Activated T-helper 1 cell treated with anti-CD3 and anti-CD28 coated beads, Interleukin-12 subunit alpha, Interleukin-12 subunit beta, Interleukin-2, Interleukin-4 antibody, amounts not matched to agents 30 ng/mL and 10 ng/mL and 1 ng/mL, durations not matched to agents 14 hours and 24 hours and 36 hours (primary cell): ENCODE measurements at places on chromosomes 12 and 14.
A peak's percentile ranks its signal among the peaks of the same experiment; 100 is the strongest.

DNA sequence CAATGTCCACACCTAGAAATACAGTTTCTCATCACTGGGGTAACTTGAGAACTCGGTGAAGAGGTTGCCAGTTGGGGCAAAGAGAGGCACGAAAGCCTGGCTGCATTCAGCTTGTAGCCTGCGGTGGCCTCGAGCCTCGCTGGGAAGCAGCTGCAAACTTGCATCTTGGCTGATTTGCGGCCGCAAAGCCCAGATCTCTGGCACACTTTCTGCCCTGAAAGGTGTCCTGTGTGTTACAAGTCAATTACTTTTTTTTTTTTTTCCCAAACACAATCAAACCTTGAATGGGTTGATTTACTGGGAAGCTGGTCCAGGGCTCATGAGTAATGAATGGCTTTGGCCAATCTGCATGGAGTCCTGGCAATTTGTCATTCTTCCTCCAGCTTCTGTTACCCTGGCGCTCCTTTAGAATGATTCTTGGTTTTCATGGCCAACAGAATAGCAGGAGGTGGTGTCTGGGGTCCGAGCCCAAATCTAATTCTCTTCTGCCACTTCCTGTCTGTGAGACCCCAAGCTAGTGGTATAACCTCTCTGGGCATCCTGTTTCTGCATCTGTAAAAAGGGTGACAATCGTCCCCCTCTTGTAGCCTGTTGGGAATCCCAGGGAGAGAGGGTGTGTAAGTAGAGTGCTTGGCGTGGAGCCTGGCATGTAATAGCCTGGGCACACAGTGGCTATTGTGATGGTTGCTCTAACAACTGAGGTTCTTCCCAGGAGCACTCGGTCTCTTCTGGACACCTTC, 6.7 kb downstream of the BCL7A start:
- H3K27ac ChIP-seq: no peak overlapping the region
- peaks cover 2% of the 10 kb centered on the region for H3K4me1 ChIP-seq
- H3K36me3 ChIP-seq: peaks cover under 1% of the 10 kb centered on the region
- peaks cover 1% of the 10 kb centered on the region for H3K27me3 ChIP-seq
- DNase-seq: no peak

GRCh38 chr12:69354556-69355187, 4.9 kb upstream of the YEATS4 start:
- H3K27ac ChIP-seq: peak overlapping the region; percentile 18
- no peaks in the 10 kb centered on the region for H3K36me3 ChIP-seq
- peaks cover 19% of the 10 kb centered on the region for H3K4me1 ChIP-seq
- H3K27me3 ChIP-seq: peaks cover 16% of the 10 kb centered on the region
- no peak for DNase-seq
- no peak overlapping the region for H3K4me3 ChIP-seq

DNA sequence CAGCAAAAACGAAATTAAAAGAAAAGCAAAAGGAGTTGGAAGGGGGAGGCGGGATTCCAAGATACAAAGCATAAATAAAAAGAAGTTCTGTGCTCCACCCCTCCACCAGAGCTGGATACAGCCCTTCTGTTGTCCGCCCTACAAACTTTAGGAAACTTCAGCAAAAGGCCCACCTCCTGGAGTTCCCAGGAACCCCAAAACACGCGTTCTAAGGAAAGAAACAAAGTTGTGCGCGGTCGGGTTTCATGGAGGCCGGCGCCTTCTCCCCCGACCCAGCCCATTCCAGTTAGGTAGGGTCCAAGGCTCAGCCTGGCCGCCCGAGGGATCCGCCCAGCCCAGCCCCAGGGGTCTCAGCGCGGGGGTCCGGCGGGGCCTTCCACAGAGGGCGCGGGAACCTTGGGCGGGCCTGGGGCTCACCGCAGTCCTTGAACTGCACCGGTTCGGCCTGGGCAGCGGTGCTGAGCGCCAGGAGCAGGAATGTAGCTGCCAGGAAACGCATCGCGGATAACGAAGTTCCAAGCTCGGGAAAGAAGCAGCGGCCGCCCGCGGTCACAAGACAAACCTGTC, at the start of gene NPC2:
Gene NPC2, minus strand, starts transcription at position 530 of the 567 bp plus-strand sequence. Its CDS starts 31 bp downstream, at position 499.
- peak within 1 kb of the TSS; percentile 87 for H3K27ac ChIP-seq
- no peak within 1 kb of the TSS for H3K4me3 ChIP-seq
- peaks cover 24% of the 10 kb centered on the region for H3K4me1 ChIP-seq
- H3K27me3 ChIP-seq: no peaks in the 10 kb centered on the region
- no peak for DNase-seq

DNA sequence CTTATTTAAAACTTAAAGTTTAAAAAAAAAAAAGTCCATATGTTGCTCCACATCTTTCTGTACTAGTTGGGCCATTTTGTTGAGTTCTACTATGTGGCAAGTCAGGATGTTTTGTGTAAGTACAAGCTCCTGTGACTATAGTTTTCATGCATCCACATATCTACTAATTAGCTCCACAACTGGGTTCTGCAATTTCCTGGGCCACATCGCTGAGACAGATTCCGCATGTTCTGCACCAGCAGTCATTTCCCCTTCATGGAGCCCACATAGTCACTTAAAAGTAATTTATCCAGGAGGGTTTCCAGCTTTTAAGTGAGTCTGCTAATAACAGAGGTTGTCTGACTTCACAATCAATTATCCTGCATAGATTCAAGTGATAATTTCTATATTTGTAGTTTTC, 461.4 kb downstream of the ZFP36L1 start:
- H3K27ac ChIP-seq: no peak overlapping the region
- no peak overlapping the region for H3K4me3 ChIP-seq
- H3K4me1 ChIP-seq: no peaks in the 10 kb centered on the region
- no peaks in the 10 kb centered on the region for H3K36me3 ChIP-seq
- no peaks in the 10 kb centered on the region for H3K27me3 ChIP-seq

GRCh38 chr14:38762845-38763244, 340.2 kb downstream of the SEC23A start:
- no peak overlapping the region for H3K4me3 ChIP-seq
- H3K4me1 ChIP-seq: no peaks in the 10 kb centered on the region
- DNase-seq: no peak
- H3K27me3 ChIP-seq: no peaks in the 10 kb centered on the region
- H3K27ac ChIP-seq: no peak overlapping the region
- no peaks in the 10 kb centered on the region for H3K36me3 ChIP-seq

- H3K36me3 ChIP-seq: peaks cover 2% of the 10 kb centered on the region
- no peaks in the 10 kb centered on the region for H3K27me3 ChIP-seq
- no peak overlapping the region for H3K4me3 ChIP-seq
- H3K4me1 ChIP-seq: peaks cover 40% of the 10 kb centered on the region
Observed at GRCh38 chr12:123101526-123101925, 49.4 kb downstream of the PITPNM2 start.

- peak overlapping the region; percentile 90 for H3K4me3 ChIP-seq
- DNase-seq: peak; percentile 75
- peak overlapping the region; percentile 84 for H3K27ac ChIP-seq
- peaks cover 46% of the 10 kb centered on the region for H3K4me1 ChIP-seq
Observed at GRCh38 chr14:102314242-102315011, 5.1 kb upstream of the ZNF839 start.

DNA sequence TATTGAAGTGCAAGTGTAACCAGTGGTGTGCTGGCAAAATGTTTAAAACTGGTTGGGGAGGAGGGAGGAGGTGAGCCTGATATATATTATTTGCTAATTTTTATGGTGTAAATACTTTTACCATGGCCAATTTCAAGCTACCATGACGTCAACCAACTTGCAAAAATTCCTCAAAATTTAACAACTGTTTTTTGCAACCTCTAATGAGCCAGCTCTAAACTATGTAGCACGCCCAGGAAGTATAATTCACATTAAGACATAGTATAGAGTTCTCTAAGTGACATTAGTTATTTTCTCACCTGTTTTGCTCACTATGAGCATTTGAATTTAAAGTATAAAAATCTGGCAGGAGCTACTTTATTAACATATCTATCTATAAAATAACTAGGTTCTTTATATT, 41.4 kb downstream of the ATL1 start:
- H3K36me3 ChIP-seq: no peaks in the 10 kb centered on the region
- H3K27me3 ChIP-seq: peaks cover 5% of the 10 kb centered on the region
- no peak overlapping the region for H3K27ac ChIP-seq
- no peak overlapping the region for H3K4me3 ChIP-seq
- H3K4me1 ChIP-seq: no peaks in the 10 kb centered on the region

- H3K27me3 ChIP-seq: no peaks in the 10 kb centered on the region
- DNase-seq: no peak
- peaks cover 69% of the 10 kb centered on the region for H3K4me1 ChIP-seq
- H3K36me3 ChIP-seq: peaks cover 12% of the 10 kb centered on the region
Observed at GRCh38 chr12:26940516-26941214, 2.4 kb downstream of the FGFR1OP2 start.

DNA sequence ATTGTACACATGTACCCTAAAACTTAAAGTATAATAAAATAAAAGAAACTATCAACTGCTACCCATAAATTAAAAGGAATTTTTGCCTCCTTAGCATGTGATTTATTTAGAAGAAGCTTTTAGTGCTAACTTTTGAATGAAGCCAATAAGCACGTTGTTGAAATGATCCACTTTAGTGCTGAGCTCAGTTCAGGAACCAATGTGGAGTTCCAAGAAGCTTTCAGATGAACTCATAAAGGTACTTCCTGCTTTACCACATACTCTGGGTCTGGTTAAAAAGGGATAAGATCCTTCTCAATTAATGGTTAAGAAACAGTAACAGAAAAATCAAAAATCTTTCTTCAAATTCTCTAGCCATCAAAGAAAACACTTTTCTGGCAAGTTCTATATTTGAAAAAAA, 39.4 kb downstream of the TMTC1 start:
- no peaks in the 10 kb centered on the region for H3K4me1 ChIP-seq
- peaks cover 2% of the 10 kb centered on the region for H3K27me3 ChIP-seq
- no peak for DNase-seq
- no peaks in the 10 kb centered on the region for H3K36me3 ChIP-seq

GRCh38 chr14:104085032-104085888, at the start of gene ASPG:
Gene ASPG (plus strand): TSS chr14:104085700. CDS start chr14:104085771, 71 bp downstream.
- no peaks in the 10 kb centered on the region for H3K4me1 ChIP-seq
- H3K27ac ChIP-seq: no peak within 1 kb of the TSS

GRCh38 chr12:19034937-19035336, 94.6 kb upstream of the PLEKHA5 start:
- no peak overlapping the region for H3K27ac ChIP-seq
- no peak overlapping the region for H3K4me3 ChIP-seq
- no peak for DNase-seq
- no peaks in the 10 kb centered on the region for H3K4me1 ChIP-seq
- H3K27me3 ChIP-seq: no peaks in the 10 kb centered on the region

DNA sequence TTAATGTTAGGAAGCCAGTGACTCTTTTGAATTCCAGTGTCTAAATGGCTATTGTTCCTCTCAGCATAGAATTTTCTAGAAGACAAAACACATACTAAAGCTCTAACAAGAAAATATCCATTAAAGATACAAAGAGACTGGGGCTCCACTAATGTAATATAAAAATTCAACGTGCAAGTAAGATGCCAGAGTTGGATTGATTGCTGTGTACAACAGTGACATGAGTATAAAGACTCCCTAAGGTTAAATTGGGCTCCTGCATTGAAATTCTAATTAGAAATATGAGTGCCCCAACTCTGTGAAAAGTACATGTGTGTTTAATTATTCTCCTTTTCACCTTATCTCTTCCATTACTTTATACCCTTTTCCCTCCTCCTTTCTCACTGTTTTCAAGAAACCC, 253.6 kb upstream of the G2E3 start:
- H3K27ac ChIP-seq: no peak overlapping the region
- H3K4me3 ChIP-seq: no peak overlapping the region
- DNase-seq: no peak

GRCh38 chr14:100587763-100588411, 670 bp upstream of the BEGAIN start:
- peak overlapping the region; percentile 66 for H3K4me3 ChIP-seq
- peaks cover 23% of the 10 kb centered on the region for H3K27me3 ChIP-seq
- no peak for DNase-seq
- H3K27ac ChIP-seq: no peak overlapping the region

- peaks cover 3% of the 10 kb centered on the region for H3K27me3 ChIP-seq
- H3K27ac ChIP-seq: no peak overlapping the region
- no peak for DNase-seq
- H3K36me3 ChIP-seq: no peaks in the 10 kb centered on the region
- H3K4me1 ChIP-seq: no peaks in the 10 kb centered on the region
Observed at GRCh38 chr12:59432057-59432456, 163.8 kb upstream of the SLC16A7 start.

DNA sequence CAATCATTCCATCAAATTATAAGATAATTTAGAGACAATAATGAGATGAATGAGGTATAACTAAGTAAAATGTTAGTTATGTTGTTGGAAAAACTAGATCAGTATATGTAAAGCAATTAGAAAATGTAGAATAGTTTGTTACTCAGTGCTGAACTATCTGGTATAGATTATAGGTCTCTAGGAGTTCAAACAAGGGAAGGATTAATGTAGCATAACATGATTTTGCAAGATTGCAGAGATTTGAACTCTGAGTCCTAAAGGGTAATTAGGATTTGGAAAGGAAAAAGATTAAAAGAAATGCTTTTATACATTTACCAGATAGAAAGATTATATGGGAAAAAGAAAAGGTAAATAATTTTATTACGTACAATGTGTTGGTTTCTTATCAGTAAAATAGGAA, 246.3 kb downstream of the KCNC2 start:
- no peak for DNase-seq
- H3K27me3 ChIP-seq: no peaks in the 10 kb centered on the region
- no peak overlapping the region for H3K27ac ChIP-seq
- no peaks in the 10 kb centered on the region for H3K4me1 ChIP-seq
- H3K4me3 ChIP-seq: no peak overlapping the region

DNA sequence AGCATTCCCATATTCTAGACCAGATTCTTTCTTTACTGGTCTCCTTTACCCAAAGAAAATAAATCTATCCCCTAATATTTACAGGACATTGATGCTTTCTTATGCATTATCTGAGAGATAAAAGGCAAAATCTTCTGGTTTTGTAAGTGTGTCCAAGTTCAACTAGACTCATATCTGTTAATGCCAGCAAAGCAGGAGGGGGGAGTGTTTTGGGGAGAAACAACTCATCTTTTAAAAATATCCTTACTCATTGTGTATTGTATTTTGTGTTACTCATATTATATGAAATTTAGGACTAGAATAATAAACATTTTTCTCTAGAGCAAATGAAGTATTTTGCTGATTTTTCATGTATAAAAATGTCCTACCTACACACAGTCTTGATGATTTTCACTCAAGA, 54.8 kb downstream of the SAMD4A start:
- peaks cover 3% of the 10 kb centered on the region for H3K27me3 ChIP-seq
- peaks cover 12% of the 10 kb centered on the region for H3K4me1 ChIP-seq
- no peak for DNase-seq
- no peak overlapping the region for H3K4me3 ChIP-seq

DNA sequence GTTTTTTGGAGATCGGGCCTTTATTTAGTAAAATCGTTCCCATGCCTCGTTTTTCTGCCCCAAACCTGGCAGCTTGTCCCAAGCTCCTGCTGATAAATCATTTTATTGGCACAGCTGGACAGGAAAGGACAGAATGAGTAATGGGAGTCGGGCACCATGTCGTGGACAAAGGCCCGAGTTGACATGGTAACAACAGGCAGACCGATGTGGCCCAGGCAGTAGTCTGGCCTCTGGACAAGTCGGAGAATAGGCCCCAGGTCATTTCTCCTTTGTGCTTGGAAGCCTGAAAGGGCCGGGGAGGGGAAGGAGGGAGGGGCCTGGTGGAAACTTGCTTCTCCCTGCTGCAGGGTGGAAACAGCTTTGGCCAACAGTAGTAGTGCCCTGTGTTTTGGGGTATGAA, 234.9 kb downstream of the SUDS3 start:
- H3K27me3 ChIP-seq: no peaks in the 10 kb centered on the region
- no peak overlapping the region for H3K4me3 ChIP-seq
- H3K36me3 ChIP-seq: no peaks in the 10 kb centered on the region
- no peaks in the 10 kb centered on the region for H3K4me1 ChIP-seq
- DNase-seq: no peak
